BJ (cell line): ENCODE measurements at places on chromosomes 6 and 20.

DNA sequence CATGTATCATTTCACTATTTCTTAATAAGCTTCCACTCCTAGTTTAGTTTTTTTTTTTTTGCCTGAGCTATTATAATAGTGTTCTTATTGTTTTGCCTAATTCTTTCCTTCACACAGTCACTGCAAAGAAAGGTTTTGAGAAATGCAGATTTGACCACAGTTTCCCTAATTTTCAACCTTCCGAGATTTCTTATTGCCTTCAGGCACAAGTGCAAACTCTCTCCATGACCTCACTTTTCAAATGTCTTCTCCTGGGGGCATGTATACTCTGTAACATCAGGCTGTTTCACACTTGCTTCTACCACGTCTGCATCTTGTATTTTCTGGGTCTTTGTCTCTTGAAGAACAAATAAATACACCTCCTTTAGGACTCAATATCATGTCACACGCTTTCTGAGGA lies 339.0 kb upstream of the CITED2 start:
- DNase-seq, result no peak

DNA sequence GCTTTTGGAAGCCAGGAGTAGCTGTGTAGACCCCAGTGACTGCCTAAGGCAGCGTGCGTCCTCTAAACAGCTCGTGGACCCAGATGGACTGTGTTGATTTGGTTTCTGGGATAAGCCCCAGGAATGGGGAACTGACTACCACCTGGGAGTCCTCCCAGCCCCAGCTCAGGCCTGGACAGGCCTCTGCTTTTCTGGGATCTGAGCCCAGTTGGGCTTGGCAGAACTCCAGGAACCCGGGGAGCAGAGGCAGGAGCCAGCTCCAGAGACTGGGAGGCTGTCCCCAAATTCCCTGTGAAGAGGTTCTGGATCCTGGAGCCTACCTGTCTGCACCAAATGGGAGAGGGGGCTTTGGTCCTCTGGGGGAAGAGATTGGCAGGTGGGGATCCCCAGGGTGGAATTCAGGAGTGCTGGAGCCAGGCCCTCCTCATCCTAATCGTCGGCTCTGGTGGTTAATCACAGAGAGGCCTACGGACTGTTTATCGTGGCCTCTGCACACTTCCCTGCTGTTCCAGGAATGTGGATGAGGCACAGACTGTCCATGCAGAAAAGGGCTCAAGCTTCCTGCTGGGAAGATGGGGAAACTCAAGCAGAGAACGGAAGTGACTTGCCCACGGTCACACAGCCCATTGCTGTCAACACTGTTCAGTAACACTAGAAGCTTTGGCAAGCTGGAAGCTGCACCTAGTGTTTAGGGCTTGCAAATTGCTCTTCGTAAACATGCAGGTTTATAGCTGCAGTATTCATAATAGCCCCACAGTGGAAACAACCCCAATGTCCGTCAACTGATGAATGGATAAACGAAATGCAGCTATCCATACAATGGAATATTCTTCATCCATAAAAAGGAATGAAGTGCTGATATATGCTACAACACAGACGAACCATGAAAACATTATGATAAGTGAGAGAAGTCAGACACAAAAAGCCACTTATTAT lies 100.6 kb downstream of the KCNB1 start:
- no peak for DNase-seq

GRCh38 chr6:131001111-131001736 lies 61.8 kb downstream of the EPB41L2 start:
- DNase-seq, result no peak

- DNase-seq, result peak; percentile 46
Measured at GRCh38 chr6:127550403-127550802, 26.6 kb upstream of the C6orf58 start.

DNA sequence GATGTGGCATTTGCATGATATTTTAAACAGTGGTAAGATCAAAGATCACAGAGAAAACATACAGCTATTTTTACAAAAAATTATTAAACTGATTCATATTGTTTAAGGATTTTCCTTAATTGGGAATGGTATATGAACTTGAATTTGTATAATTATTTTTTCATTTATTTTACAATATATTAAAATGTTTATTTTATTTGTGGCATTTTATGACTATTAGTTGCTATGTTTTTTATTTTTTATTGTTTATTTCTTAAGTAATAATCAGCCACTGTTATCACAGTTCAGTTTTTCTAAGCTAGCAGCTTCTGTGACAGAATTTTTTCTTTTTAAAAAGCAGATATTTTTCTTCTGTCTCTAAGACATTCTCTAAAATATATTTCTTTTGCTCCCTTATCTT lies 387.0 kb upstream of the KHDRBS2 start:
- DNase-seq, result no peak

DNA sequence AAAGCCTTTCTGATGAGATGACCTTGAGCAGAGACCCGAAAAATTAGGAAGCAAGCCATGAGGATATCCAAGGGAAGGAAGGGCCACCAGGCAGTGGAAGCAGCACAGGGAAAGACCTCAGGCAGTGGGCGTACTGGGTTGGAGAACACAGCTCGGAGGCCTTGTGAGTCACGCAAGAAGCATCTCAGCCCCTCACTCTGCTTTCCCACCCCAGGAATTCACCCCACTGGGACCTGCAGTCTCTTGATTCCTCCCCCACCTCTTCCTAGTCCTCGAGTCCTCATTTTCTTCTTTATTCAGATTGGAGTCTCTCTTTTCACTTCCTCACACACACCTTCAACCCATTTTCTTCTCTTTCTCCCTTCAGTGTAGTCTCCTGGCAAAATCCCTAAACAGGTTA lies 27.0 kb downstream of the RPRD1B start:
- no peak for DNase-seq

- DNase-seq, result no peak
Measured at GRCh38 chr20:61680096-61680495, 385.6 kb downstream of the TAF4 start.

DNA sequence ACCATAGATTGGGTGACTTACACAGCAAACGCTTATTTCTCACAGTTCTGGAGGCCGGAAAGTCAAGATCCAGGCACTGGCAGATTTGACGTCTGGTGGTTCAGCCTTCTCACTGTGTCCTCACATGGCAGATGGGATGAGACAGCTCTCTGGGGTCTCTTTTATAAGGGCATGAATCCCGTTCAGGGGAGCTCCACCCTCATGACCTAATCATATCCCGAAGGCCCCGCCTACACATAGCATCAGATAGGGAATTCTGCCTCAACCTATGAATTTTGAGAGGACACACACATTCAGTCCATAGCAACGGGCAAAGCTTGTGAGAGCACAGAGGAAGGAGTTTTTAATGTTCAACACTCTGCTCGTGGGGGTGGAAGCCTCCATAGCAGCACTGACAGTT lies 27.5 kb downstream of the DAAM2 start:
- no peak for DNase-seq

GRCh38 chr6:79713701-79714322 lies 82.7 kb downstream of the SH3BGRL2 start:
- DNase-seq, result no peak

DNA sequence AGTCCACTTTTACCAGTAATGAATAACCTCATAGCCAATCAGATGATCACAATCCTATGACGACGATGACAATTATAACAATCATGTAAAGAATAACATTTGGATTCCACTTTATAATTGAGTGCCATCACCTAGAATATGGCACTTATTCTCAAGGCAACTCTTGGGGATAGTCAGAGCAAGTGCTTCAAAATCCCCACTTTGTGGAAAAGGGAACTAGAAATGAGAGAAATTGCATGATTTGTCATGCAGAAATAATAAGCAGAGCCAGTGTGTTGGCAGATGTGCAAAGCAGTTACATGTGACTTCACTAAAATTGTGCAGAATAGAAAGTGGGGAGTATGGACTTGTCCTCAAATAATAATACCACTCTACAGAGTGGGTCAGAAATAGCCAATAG lies 41.3 kb downstream of the FRK start:
- DNase-seq, result no peak

DNA sequence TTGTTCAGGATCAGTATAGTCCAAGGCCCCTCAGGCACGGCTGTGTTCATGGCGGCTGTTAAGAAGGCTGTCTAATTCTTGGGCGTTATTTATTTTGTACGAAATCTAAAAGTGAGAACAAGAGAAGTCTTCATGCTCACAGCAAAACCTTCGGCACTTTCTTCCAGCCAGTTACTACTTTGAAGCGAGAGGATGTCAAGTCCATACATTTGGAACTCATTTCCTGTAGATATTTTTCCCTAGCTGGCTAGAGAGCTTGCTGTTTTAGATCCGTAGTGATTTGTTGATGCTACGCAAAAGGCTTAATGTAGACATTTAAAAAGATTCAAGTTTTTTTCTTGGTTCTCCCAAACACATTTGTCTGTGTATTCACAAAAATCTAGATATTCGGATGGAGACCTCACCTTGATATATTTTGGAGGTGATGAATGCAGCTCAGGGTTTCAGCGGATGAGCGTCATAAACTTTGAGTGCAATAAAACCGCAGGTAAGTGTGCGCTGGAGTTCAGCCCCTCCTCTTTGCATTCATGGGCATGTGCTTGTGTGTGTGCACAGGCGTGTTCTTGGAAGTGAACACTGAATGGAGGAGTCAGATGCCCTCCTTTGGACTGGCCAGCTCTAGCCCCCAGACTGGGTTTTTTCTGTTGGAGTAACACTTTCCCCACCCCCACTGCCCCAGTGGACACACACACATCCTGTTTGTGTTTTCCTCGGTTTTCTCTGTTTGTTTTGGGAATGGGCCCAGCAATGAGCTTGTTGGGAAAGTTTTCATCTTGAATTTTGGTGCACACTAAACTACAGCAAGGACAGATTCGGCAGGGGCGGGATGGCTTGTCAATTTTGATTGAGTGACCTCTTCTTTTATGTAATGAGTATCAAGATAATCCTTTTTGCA lies 65.4 kb downstream of the IGF2R start:
- DNase-seq, result no peak
